ENCODE measurements at places on chromosomes 1 and 21. TPM values are rescaled to one million over a fixed set of nuclear protein-coding genes. Genes with fewer than 3 reads are reported as not detected.

GRCh38 chr1:44645476-44646244, 28.6 kb downstream of the TMEM53 start:
- no peak for DNase-seq
- peaks cover 19% of the 10 kb centered on the region for H3K4me1 ChIP-seq
- no peaks in the 10 kb centered on the region for H3K27me3 ChIP-seq
- peaks cover 99% of the 10 kb centered on the region for H3K36me3 ChIP-seq
- H3K4me3 ChIP-seq, result no peak overlapping the region

DNA sequence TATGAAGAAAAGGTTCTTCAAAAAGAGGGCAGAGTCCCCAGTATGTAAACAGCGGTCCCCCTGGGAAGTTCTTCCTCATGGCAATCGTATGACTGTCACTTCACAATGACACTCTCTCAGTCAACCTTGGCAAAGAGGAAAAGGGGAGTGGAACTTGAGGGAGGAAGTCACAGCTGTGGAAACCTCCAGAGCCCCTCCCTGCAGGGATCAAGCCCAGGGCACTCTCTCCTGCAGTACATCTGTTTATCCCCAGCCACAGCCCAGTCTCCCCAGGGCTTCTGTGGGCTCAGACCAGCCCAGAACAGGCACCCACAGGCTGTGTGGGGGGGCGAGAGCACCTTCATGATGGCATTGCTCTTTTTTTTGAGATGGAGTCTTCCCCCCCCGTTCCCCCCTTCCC, 2.0 kb downstream of the ATP13A2 start:
- no peak overlapping the region for H3K4me3 ChIP-seq
- peaks cover 8% of the 10 kb centered on the region for H3K36me3 ChIP-seq

DNA sequence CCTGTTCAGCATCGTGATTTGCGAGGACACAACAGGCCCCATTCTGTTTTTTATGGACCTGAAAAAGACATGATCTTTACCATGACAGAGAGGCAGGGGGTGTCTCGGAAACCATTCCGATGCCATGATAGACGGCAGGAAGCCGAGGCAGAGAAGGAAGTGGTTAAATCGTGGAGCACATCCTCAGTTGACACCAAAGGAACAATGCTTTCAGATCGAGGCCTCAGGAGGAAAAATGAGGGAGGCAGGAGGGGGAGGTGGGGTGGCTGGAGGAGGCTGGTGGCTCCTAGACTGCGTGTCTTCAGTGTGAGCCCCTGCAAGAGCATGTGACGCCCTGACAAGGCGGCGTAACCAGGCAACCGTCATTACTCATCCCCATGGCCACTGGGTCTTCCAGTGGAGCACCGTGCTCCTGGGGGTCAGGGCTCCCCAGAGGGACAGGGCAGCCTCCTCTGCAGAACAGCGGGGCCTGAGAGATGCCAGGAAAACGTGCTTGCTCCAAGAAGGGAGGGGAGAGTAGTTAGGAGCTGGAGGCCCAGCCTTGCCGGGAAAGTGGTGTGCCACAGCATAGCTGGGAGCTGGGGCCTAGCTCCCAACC, 172.8 kb upstream of the TMEM51 start:
- no peak overlapping the region for H3K4me3 ChIP-seq
- no peak for DNase-seq
- H3K4me1 ChIP-seq, result peaks cover 4% of the 10 kb centered on the region
- H3K27me3 ChIP-seq, result no peaks in the 10 kb centered on the region

GRCh38 chr1:91651661-91652071, 151.0 kb downstream of the CDC7 start:
- no peak overlapping the region for H3K4me3 ChIP-seq
- DNase-seq, result no peak
- H3K27me3 ChIP-seq, result no peaks in the 10 kb centered on the region
- peaks cover 13% of the 10 kb centered on the region for H3K4me1 ChIP-seq

- no peak for DNase-seq
- peaks cover 37% of the 10 kb centered on the region for H3K36me3 ChIP-seq
- no peaks in the 10 kb centered on the region for H3K27me3 ChIP-seq
- H3K4me3 ChIP-seq, result no peak overlapping the region
Observed at GRCh38 chr1:32948390-32948722, 16.3 kb downstream of the RNF19B start.

DNA sequence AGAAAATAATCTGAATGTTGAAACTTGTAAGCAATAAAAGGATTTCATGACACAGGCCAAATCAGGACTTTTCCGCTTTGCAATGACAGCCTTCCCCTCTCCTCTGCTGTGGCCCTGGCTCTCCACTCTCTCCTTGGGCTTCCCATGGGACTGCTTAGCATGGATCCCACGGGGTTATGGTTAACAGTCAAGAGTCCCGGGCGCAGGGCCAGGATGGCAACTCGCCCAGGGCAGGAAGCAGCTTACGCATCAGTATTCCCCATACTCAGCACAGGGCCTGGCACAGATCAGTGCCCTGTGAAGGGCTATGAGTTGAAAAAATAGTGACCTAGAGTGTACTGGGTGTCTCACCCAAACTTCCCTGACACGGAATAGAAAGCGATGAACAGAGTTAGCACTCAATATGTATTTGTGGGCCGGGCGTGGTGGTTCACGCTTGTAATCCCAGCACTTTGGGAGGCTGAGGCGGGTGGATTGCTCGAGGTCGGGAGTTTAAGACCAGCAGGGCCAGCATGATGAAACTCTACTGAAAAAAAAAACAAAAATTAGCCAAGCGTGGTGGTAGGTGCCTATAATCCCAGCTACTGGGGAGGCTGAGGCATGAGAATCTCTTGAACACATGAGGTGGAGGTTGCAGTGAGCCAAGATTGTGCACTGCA, 29.1 kb upstream of the GRHL3 start:
- DNase-seq, result no peak
- H3K36me3 ChIP-seq, result no peaks in the 10 kb centered on the region
- no peak overlapping the region for H3K4me3 ChIP-seq
- peaks cover 25% of the 10 kb centered on the region for H3K27me3 ChIP-seq
- peaks cover 3% of the 10 kb centered on the region for H3K4me1 ChIP-seq

S100B gene
- total RNA-seq, result not detected

OR10Z1 gene
- total RNA-seq, result not detected

All from K562 (cell line).